Central memory CD4-positive, alpha-beta T cell (primary cell): ENCODE measurements at places on chromosomes 6 and 20.

DNA sequence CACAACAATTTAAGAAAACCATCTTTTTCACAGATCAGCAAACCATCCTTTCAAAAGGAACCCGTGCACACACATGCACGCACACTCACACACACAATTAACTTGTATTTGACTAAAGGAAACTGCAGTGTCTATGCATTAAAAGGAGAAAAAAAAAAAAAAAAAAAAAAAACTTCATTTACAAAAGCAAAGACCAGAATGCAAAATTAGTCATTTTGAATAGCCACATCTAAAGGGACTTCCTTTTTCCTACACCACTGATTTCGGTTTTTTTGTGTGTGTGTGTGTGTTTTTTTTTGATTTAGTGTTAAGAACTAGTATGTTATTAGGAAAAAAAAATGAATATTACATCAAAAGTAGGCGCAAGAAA, 6.3 kb downstream of the ZMYND8 start:
- peak; percentile 58 for DNase-seq

DNA sequence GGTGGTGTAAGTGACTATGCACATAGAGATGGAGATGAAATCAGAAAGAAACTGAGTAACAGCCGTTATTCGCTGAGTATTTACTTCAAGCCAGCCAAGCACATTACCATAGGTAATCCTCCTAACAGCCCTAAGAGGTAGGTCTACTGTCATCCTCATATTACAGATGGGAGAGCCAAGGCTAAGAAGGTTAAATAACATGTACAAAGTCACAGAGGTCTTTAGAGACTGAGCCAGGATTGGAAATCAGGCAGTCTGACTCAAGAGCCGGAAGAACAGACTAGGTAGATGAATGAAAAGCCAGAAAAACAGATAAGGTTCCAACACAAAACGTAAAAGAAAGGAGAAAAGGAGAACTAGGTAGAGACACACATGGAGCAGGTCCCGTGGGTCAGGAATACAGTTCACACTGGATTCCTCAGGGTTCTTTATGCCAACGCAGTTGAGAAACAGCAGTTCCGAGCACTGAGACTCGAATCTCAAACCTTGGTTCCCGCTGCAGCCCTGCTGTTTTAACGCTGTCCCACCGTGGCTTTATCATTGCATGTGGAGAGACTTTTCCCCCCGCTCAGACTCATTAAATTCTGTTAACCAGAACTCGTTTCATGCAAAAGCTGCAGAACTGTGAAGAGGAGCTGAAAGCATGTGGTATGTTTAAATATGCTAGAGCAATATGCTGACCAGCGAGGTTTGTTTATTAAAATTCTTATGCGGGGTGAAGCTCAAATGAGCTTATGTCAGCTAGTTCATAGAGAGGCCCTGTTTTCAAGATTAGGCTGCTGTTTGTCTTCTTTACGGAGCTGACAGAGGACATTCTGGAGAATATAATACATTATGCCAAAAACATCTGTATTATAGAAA, 537.9 kb downstream of the CD83 start:
- DNase-seq: no peak

DNA sequence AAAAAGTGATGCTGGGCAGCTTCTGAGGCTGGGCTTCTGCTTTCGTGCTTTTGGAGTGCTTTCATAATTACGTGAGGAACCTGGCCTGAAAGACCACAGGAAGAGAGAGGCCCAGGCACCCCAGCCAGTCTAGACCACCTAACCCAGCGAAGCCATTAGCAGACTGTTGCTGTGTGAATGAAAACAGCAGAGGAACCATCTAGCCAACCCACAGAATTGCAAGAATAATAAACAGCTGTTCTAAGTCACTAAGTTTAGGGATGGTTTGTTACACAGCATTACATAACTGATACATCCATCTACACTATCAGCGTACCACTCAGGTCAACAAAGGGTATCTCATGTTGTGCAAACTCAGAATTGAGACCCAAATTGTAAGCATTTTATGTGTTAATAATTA, 34.5 kb downstream of the FGD2 start:
- DNase-seq: no peak

DNA sequence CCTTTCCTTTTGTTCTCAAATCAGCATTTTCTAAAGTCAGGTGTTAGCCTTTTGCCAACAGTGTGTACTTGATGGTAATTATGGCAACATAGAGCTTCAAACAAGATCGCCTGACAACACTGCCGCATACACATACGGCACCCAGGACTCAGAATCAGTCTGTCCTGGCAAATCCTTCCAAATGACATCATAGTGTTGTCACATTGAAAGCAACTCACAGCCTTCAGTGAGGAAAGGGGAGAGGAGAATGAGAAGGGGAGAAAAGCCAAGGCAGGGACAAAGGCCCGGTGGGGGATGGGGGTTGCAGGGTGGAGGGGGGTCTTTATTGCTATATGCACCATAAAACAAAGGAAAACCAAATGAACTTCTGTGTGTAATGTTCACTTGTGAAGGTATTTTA, 65.7 kb upstream of the PTGIS start:
- DNase-seq: no peak

DNA sequence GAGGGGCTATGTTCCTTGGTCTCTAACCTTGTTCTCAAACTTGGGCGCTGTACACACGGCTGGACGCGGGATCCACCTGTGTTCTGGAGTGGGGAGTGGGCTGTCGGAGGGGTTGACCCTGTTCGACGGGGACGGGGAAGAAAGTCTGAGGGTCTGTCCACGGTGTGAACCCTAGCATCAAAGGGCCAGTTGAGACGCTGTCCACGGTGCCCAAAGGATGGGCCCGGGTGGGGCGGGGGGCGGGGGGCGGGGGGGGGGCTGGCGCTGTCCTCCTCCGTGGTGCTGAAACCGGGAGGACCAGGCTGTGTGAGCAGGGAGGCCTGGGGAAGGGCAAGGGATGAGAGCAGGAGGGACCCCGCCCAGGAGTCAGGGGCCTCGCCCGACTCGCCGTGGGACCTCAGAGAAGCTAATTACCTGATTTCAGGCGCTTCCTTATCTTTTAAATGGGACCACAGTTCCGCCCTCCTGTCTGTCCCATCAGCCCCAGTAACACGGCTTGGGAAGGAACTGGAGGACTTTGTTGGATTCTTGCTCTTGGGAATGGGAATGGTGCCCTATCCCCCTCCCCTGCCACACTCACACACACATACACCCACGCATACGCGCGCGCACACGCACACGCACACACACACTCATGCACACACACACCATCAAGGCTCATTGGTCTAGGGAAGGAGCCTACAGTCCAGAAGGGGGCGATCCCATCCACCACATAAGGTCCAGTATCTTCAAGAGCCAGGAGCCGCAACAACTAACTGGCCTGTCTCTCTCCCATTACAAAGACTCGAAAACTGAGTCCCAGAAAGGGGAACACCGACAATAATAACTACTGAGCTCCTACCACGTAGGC, 1.0 kb upstream of the VSTM2L start:
- DNase-seq: no peak

- DNase-seq: no peak
Measured at GRCh38 chr6:149340200-149340599, 22.7 kb downstream of the TAB2 start.

GRCh38 chr6:144468709-144469108, 183.6 kb downstream of the UTRN start:
- peak; percentile 21 for DNase-seq
